ENCODE measurements at places on chromosomes 1 and 21.

DNA sequence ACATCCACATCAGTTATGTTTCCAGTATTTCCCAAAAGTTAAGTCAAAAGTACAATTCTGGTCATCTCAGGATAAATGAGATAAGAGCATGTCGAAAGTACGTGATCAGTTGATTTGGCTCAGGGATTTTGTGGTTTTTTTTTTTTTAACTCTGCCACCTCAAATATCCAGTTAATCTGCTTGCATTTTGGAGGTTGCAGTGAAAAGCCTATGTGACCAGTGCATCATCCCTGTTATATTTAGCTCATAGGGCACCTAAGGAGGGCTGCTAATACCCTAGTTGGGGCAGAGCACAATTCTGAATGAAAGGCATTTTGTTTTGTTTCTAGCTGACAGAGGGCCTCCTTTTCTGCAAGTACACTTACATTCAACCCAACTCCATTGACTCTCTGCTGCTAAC lies 31.7 kb upstream of the RGS16 start:
- DNase-seq, result no peak

DNA sequence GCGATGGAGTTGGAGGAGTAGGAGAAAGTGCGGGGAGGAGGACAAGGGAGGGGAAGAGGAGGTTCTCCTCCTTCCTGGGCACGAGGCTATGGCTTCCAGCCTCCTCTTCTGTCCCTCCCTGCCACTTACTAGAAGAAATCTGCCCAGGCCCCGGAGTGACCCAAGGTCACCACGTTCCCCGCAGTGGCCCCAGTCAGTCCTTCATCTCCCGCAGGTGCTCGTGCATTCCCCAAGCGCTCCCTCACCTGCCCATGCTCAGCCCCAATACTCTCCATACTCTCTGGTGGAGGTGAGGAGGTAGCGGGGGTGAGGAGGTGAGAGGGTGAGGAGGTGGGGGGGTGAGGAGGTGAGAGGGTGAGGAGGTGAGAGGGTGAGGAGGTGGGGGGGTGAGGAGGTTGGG lies 85.4 kb downstream of the CCDC185 start:
- DNase-seq, result no peak

- peak; percentile 44 for DNase-seq
These were observed 17.6 kb upstream of the IFI6 start for GRCh38 chr1:27689423-27690173.

DNA sequence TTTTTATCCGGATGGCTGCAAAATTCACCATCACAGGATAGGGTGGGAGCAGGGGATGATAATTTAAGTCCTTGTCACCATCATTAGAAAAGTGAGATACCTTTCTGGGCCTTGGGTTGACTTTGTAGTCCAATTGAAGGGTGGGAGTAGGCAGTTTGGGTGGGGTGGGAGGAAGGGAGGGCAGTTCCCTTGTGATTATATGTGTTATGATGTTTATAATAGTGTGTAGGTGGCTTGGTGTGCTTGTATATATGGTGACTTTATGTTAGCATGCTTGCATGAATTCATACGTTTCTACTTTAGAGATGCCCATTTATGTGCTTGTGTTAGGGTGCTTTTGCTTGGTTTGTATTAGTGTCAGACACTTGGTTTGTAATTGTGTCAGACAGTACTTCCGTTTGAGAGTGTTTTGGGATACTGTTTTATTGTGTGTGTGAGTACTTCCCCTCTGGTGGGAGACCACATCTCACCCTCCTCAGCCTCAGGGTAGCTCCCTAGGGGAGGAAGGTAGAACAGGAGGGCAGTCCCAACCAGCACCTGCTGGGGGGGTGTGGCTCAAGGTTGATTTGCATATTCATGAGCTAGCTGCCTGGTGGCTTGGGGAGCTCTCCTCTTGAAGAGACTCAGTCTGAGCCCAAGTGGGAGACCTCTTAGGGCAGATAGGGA lies 6.3 kb upstream of the POU3F1 start:
- no peak for DNase-seq

- peak; percentile 55 for DNase-seq
These were observed 47.2 kb downstream of the ATP6V1G3 start for GRCh38 chr1:198493329-198493728.

DNA sequence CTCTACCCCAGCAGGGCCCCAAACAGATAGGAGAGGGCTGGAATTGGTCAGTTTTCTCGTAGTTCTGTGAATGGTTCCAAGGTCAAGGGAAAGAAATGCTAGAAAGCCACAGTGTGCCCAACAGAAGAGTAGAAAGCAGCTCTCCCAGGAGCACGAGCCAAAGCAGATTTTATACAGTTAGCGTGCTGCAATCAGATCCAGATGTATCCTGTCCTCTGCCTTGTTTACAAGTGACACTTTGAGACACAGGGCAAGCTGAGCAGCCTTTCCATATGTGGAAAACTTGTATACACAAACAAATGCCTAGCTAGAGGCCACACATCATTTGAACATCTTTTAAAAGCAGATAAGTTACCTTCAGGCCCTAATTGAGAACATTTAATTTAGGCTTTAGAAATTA lies 6.5 kb downstream of the VAMP3 start:
- no peak for DNase-seq

GRCh38 chr1:6473974-6474814 lies 8.2 kb upstream of the TNFRSF25 start:
- DNase-seq, result no peak

DNA sequence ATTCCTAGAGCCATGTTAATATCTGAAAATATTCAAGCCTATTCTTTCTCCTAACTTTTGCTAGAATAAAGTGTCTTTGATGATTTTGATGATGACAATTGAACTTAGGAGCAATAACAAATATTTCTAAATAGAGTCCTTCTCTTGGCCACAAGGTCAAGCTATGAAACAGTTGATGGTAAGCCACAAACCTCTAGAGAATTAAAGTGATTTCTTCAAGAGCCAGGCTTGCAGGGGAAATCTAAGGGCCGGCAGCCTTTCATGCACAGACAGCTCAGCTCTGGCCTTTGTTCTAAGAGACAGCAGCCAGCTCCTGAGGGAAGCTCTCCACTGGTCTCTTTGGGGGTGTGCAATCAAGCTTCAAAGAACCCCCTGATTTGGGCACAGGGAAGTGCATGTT lies 59.0 kb downstream of the SUSD4 start:
- DNase-seq, result no peak

DNA sequence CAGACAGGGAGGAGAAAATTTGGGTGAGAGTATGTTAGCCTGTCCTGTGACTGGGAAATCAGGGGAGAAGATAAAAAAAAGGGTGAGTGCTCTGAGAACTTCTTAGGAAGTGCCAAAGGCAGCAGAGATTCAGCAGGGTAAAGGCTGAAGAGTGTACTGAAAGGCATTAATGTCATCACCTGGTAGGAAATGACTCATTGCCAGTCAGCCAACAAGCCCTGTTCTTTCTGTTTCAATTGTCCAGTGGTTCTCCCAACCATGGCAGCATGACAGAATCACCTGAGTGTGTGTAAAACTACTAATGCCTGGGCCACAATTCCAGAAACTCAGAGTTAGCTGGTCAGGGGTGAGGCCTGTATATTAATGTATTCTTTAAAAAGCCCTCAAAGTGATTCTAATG lies 83.5 kb downstream of the INTS7 start:
- peak; percentile 18 for DNase-seq

GRCh38 chr1:156498432-156499193 lies 2.0 kb downstream of the MEF2D start:
- DNase-seq, result peak; percentile 62

- no peak for DNase-seq
These were observed 58.0 kb upstream of the SGIP1 start for GRCh38 chr1:66475940-66476339.

DNA sequence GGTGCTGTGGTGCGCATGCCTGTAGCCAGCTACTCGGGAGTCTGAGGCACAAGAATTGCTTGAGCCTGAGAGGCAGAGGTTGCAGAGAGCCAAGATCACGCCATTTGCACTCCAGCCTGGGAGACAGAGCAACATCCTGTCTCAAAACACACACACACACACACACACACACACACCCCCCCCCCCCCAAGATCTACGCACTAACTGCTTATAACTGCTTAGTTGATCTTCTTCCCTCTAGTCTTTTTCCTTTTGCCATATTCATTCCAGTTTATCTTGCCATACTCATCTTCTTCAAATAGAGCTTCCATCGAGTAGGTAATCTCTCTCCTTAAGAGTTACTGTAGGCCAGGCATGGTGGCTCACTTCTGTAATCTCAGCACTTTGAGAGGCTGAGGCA lies 20.9 kb downstream of the EPB41 start:
- no peak for DNase-seq

- peak; percentile 42 for DNase-seq
These were observed 49.4 kb downstream of the LEPR start for GRCh38 chr1:65469889-65470340.

DNA sequence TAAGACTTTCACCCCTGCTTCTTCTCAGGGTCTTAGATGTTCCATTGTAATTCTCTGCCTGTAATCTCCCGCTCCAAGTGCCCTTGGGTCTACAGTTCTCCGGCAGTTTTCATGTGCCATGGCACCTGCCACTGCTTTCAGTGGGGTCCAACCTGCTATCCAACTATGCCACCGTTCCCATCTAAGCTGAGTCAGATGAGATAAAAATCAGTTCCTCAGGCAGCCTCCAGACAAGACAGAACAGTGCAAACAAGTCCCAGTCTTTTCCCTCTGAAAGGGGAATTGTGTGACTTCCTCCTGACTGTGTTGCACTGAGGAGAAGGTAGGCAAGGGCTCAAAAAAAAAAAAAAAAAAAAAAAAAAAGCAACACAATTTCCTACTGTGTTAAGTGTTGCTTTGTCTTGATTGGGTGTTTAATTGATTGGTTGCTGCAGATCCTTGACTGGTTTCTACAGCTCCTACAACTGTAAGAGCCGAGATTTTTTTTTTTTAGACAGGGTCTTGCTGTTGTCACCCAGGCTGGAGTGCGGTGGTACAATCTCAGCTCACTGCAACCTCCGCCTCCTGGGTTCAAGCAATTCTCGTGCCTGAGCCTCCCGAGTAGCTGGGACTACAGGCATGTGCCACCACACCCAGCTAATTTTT lies 50.7 kb downstream of the EBNA1BP2 start:
- no peak for DNase-seq

- peak; percentile 25 for DNase-seq
These were observed 87.5 kb upstream of the RHOU start for GRCh38 chr1:228647523-228648444.

- DNase-seq, result peak; percentile 70
These were observed 48.2 kb downstream of the HHAT start for GRCh38 chr1:210376836-210377372.

- DNase-seq, result peak; percentile 17
These were observed 6.5 kb downstream of the RNF11 start for GRCh38 chr1:51242546-51242945.

DNA sequence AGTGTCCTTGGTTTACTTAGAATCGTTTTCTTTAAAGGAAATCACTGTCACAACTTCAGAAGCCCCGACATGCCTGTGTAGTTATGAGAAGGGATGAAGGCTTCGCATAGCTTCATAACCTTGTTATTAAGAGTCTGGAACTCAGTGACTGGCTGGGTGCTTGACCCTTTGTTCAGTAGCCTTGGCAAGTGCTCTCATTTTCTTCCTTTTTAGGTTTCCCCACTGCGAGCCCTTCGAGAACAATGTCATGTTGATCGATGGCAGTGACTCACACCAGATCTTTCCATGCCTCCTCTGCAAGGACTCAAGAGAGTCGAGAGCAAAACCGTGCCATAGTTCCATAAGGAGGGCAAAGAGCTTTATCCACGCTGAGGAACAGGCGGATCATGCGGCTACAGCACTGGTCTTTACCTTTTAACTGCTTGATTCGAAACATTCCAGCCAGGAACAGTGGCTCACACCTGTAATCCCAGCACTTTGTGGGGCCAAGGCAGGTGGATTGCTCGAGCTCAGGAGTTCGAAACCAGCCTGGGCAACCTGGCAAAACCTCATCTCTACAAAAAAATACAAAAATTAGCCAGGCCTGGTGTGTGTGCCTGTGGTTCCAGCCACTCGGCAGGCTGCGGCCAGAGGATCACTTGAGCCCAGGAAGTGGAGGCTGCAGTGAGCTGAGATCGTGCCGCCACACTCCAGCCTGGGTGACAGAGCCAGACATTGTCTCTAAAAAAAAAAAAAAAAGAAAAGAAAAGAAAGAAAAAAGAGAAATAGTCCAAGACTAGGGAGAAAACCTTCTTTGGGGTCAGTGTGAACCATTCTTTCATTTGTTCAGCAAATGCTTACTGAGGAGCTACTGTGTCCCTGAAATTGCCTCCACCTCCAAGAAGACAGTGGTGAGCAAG lies 95.4 kb upstream of the ERRFI1 start:
- DNase-seq, result peak; percentile 72
